ENCODE measurements at places on chromosomes 3 and 15. TPM values are rescaled to one million over a fixed set of nuclear protein-coding genes. Genes with fewer than 3 reads are reported as not detected.

Gene POTEB2
- not detected for total RNA-seq

GRCh38 chr3:62679988-62680387 is 195.2 kb downstream of the CADPS start:
- no peaks in the 10 kb centered on the region for H3K4me1 ChIP-seq
- no peak overlapping the region for H3K27ac ChIP-seq

DNA sequence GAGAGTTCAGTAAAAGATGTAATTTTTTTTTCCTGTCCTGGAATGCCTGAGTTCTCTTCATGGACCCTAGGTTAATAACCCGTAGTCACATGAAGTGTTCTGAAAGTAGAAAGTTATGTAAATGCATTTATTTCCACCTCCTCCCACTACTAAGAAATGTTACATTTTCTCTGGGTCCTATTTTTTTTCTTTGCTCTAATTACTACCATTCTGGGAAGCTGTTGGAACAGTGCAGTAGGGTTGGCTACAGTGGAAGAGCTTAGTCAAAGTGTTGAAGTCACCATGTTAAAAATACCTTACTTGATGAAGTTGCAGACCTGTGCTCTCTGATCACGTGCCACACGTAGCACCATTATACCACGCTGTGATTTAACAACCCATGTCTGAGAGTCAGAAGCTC is 153.8 kb upstream of the TSC22D2 start:
- peaks cover 20% of the 10 kb centered on the region for H3K4me1 ChIP-seq
- no peaks in the 10 kb centered on the region for H3K27me3 ChIP-seq
- peak overlapping the region; percentile 90 for H3K27ac ChIP-seq

DNA sequence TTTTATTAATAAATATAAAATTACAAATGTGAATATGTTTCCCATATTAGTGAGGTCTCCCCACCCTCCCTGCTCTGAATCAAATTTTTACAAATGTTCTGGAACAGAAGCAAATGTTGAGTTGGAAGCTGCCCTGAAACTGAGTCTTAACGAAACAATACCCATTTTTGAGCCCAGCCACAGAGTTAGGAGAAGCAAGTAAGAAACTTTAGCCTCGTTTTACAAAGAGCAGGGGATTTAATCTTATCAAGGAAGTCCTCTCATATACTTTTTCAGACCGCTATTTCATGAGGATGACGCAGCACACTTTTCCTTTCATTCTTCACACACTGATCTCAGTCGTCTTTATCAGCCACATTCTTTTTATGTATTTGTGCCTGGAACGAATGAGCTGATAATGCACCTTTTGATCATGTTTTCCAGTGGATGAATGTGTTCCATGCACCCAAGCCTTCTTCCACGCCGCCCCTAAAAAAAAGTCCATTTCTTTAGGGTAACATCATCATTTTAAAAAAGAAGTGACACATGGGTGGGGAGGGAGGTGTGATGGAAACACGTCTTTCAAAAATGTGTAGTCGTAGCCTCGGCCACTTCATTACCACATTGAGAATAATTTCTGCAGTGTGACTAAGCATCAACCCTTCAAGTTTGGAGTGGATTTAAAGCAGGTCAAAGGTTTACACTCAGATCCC is 48.1 kb downstream of the SETMAR start:
- no peaks in the 10 kb centered on the region for H3K36me3 ChIP-seq
- H3K4me3 ChIP-seq: no peak overlapping the region
- H3K27ac ChIP-seq: no peak overlapping the region
- DNase-seq: no peak

Gene HHLA2
- total RNA-seq: not detected

- peak overlapping the region; percentile 83 for H3K27ac ChIP-seq
- no peak overlapping the region for H3K4me3 ChIP-seq
- H3K4me1 ChIP-seq: peaks cover 63% of the 10 kb centered on the region
- no peaks in the 10 kb centered on the region for H3K36me3 ChIP-seq
These were observed 55.5 kb downstream of the FNDC3B start for GRCh38 chr3:172094621-172095557.

Gene ZCWPW2
- 2.3 TPM for total RNA-seq

DNA sequence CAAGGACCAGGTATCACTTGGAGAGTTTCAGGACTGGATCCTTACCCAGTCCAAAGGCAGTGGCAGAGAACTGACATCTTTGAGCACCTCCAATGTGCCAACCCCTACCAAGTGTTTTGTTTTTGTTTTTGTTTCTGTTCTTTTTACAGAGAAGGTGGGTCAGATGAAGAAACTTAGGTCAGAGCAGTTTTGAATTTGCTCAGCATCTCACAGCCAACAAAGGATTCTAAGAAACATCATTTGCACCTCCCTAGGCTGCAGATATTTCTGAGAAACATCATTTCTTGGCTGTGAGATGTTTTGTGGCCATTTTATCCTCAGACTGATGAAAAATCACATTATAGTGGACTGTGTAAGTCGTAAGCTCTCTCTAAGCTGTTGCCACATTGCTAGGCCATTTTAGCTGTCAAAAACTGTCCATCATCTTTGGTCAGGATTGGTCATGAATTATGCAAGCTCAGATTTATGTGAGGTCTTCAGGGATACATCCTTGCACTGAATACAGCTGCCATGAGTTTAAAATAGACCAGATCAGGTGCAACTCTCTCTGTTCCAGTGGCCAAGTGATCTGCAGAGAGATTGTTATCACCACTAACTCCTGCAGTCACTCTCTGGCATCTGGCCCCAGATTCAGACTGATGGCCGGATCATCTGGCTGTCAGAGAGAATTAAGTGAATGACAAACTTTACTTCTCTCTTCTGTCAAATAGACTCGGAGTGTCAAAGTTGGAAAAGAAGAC is 341.5 kb downstream of the EPHB1 start:
- no peak overlapping the region for H3K4me3 ChIP-seq
- no peaks in the 10 kb centered on the region for H3K4me1 ChIP-seq
- no peak for DNase-seq

- DNase-seq: no peak
- no peaks in the 10 kb centered on the region for H3K27me3 ChIP-seq
- H3K27ac ChIP-seq: no peak overlapping the region
- no peaks in the 10 kb centered on the region for H3K36me3 ChIP-seq
- H3K4me1 ChIP-seq: no peaks in the 10 kb centered on the region
- no peak overlapping the region for H3K4me3 ChIP-seq
These were observed 73.0 kb downstream of the SPRED1 start for GRCh38 chr15:38325648-38325990.

DNA sequence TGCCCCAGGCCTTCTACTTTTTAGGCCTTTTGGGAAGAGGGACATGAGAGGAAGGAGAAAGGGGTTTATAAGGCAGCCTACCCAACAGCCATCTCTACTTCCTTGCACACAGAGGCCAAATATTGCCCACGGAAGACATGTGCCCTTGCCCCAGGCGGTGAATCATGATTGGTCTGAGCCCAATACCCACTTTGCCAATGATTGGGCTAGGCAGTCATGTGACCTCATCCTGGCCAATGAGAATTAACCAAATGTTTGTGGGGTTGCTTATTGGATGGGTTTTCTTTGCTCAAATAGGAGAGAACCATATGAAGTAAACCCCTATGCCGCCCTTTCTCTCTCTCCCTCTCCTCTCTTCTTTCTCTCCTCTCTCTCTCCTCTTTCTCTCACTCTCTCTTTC is 42.2 kb upstream of the ATP1B3 start:
- H3K27ac ChIP-seq: no peak overlapping the region
- no peaks in the 10 kb centered on the region for H3K36me3 ChIP-seq
- DNase-seq: no peak
- H3K4me1 ChIP-seq: no peaks in the 10 kb centered on the region
- no peaks in the 10 kb centered on the region for H3K27me3 ChIP-seq
- no peak overlapping the region for H3K4me3 ChIP-seq

Gene MORC1
- total RNA-seq: not detected

GRCh38 chr3:20652231-20652986 is 466.4 kb upstream of the SGO1 start:
- no peak overlapping the region for H3K4me3 ChIP-seq
- no peaks in the 10 kb centered on the region for H3K36me3 ChIP-seq
- H3K4me1 ChIP-seq: peaks cover under 1% of the 10 kb centered on the region
- H3K27me3 ChIP-seq: no peaks in the 10 kb centered on the region

GRCh38 chr15:81327516-81327915 is 3.6 kb upstream of the STARD5 start:
- no peak overlapping the region for H3K4me3 ChIP-seq
- no peak for DNase-seq
- no peak overlapping the region for H3K27ac ChIP-seq
- peaks cover 3% of the 10 kb centered on the region for H3K4me1 ChIP-seq
- H3K27me3 ChIP-seq: no peaks in the 10 kb centered on the region

GRCh38 chr15:79887054-79887930 is 9.5 kb downstream of the MTHFS start:
- H3K36me3 ChIP-seq: peaks cover 59% of the 10 kb centered on the region
- no peak for DNase-seq
- H3K27ac ChIP-seq: no peak overlapping the region
- no peaks in the 10 kb centered on the region for H3K27me3 ChIP-seq
- H3K4me3 ChIP-seq: no peak overlapping the region

DNA sequence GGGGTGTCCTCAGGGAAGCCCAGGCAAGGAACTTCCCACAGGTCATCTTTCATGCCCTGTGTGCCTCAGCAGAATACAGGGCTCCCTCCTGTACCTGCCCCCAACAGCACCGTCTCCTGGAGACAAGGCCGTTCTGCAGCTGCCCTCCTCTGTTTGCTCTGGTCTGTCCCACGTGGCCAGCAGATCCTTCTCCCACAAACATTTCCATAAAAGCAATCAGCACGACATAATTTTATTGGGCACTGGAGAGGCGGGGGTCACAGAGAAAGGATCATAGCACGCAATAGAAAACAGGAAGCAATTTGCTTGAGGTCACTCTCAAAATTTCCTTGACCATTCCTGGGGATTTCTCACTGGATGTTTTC is 29.4 kb downstream of the STARD5 start:
- no peak overlapping the region for H3K4me3 ChIP-seq
- no peak for DNase-seq
- peaks cover 32% of the 10 kb centered on the region for H3K4me1 ChIP-seq
- H3K27me3 ChIP-seq: no peaks in the 10 kb centered on the region
- peak overlapping the region; percentile 79 for H3K27ac ChIP-seq
- H3K36me3 ChIP-seq: peaks cover 5% of the 10 kb centered on the region

DNA sequence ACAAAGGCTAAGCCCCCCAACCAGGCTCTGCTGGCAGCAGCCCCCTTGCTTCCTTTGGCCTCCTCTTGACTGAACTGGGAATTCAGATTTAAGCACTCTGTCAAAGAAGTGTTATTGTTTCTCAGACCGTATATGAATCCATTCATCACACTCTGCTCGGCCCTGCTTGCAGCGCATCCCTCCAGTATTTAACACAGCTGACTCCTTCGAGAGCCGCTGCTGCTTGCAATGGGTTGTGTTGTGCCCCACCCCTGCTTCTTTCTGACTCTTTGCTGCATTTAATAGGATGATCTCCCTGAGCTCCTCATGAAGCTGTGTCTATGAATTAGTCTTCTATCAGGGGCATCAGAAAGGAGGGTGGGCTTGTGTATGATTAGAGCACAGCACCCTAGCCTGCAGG is 31.2 kb downstream of the C3orf20 start:
- no peaks in the 10 kb centered on the region for H3K36me3 ChIP-seq
- H3K27me3 ChIP-seq: no peaks in the 10 kb centered on the region
- DNase-seq: no peak
- H3K4me1 ChIP-seq: no peaks in the 10 kb centered on the region

Gene NCEH1
- 53.2 TPM for total RNA-seq

Gene FANCD2OS
- total RNA-seq: not detected

Gene HTR3E
- total RNA-seq: not detected

DNA sequence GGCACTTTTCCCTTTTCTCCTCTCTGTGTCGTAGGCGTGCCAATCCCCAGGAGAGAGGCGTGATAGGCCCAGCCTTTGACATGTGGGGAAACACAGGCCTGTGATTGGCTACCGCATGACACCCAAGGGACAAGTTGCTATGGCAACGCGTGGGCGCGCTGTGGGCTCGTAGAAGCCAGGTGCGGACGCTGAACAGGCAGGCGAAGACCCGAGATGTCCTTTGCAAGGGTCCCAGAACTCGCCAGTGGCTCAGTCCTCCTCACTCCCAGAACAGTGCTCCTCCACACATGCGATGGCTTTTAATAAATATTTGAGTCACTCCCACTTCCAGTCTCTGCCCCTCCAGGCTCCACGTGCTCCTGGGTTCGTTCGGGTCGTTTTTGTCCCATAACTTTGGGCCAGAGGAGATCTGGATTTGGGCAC is 4.2 kb downstream of the SLC51B start:
- peaks cover 6% of the 10 kb centered on the region for H3K36me3 ChIP-seq
- H3K27me3 ChIP-seq: no peaks in the 10 kb centered on the region
- peak overlapping the region; percentile 50 for H3K4me3 ChIP-seq
- peaks cover 34% of the 10 kb centered on the region for H3K4me1 ChIP-seq
- H3K27ac ChIP-seq: no peak overlapping the region

DNA sequence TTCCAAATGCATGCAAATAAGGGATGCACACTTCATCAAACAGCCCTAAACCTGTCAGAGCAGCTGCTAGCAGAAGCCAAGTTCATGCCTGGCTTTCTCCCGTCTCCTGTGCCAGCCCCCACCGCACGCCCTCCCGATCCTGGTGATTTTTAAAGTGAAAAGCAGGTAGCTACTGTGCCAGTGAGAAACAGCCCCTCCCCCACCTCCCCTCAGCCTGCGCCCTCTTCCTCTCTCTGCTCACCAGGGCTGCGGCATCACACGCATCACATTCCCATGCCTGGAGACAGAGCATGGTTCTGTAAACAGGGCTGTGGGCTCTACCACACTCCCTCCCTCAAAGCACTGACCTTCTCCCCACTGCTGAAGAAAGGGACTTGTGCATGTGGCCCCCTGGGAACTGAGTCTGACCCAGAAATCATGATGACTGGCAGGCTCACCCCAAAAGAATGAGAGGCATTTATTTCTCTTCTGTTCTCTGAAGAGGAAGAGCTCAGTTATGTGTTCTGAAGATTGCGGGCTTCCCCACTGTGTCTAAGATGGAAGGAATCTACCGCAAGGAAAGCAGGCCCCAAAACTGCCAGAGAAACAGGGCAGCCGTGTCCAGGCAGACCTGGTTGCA is 14.5 kb upstream of the SLC6A1 start:
- no peak for DNase-seq
- peaks cover 6% of the 10 kb centered on the region for H3K27me3 ChIP-seq
- H3K4me3 ChIP-seq: no peak overlapping the region
- H3K36me3 ChIP-seq: no peaks in the 10 kb centered on the region
- no peak overlapping the region for H3K27ac ChIP-seq

DNA sequence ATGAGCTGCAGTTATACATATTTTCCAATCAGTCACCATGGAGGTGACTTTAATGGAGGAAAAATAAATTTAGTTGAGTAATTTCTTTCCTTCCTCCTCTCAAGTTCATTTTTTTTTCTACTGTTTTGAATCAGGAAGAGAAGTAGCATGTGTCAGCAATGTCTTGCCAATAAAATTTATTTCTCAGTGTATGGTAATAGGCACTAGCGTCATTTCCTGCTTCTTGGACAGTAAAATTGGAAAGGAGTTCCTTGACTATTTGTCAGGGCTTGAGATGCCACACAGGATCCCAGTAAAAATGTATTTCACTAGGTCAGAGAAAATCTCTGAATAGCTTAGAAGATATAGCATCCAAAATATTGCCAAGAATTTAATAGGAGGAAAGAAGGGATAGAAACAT is 605.9 kb downstream of the ROBO1 start:
- no peaks in the 10 kb centered on the region for H3K27me3 ChIP-seq
- H3K4me1 ChIP-seq: no peaks in the 10 kb centered on the region
- no peak overlapping the region for H3K4me3 ChIP-seq
- H3K27ac ChIP-seq: no peak overlapping the region
